ENCODE measurements at places on chromosomes 12 and 14.

DNA sequence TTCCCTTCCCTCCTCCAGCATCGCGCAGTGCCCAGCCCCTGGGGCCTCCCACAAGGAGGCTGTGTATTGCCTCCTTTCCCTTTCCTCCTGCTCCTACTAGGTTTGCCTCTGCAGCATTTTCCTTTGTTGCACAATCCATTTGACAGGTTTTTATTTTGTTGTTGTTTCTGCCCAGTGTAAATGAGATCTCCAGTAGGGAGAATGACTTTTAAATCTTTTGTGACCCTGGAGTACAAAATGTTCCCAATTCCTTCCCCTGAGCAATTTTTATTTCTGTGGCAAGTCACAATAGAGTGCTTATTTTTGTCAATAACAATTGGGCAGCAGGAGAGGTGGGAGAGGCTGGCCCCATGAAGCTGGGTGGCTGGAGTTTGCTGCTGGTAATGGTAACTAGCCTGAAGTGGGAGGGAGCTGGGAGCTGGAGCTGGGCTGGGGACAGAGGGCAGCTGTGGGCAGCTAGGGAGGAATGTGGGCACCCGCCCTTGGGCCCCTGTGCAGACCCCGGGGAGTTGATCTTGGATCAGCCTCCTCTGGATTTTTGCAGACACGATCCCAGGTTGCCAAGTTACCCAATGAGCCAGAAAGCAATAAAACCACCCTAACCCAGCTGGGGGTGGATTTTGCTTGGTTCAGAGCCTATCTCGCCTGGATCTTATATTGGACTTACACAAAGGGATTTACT is 160.1 kb downstream of the KTN1 start:
- no peak for DNase-seq

GRCh38 chr14:98114122-98114895 is 1157.7 kb downstream of the BCL11B start:
- DNase-seq: no peak

GRCh38 chr14:50801706-50802105 is 29.3 kb downstream of the NIN start:
- DNase-seq: no peak

GRCh38 chr12:52054833-52055730 is 3.8 kb downstream of the NR4A1 start:
- DNase-seq: no peak

- DNase-seq: no peak
These were observed 25.2 kb upstream of the PPFIBP1 start for GRCh38 chr12:27498761-27499160.

DNA sequence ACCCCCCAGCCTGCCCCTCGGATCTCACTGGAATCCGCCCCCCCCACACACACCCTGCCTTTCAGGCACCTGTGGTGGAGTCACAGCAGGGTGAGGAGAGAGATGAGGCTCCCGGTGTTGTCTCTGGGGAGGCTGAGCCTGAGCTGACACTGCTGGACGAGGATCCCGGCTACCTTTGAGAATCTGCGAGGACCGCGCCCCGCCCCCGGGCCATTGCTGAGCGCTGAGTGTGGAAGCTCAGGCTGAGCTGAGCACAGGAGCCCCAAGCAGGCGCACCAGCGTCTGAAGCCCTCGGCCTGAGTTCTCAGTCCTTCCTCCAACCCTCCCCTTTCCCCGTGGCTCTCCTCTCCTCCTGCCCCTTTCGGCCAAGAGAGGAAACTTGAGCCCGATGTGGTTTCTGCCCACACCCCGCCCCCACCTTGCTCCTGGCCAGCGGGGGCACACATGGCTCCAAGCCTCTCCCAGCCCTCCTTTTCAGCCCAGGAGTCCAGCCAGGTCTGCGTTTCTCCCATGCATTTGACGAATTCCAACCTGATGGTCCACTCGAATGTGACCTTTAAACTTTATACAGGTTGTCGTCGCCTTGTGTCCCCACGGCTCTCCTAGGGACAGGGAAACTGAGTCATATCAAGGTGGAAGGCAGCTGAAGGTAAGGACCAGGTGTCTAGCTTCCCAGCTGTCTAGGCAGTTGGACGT is at the start of gene NFE2:
Gene NFE2, minus strand, starts transcription at position 284 of the 696 bp plus-strand sequence. CDS start 5,767 bp downstream, outside the sequence.
- DNase-seq: no peak

GRCh38 chr12:68264158-68264855 is 10.9 kb upstream of the IL22 start:
- DNase-seq: no peak

GRCh38 chr14:77498984-77499527 is 440 bp upstream of the ISM2 start:
- DNase-seq: no peak

DNA sequence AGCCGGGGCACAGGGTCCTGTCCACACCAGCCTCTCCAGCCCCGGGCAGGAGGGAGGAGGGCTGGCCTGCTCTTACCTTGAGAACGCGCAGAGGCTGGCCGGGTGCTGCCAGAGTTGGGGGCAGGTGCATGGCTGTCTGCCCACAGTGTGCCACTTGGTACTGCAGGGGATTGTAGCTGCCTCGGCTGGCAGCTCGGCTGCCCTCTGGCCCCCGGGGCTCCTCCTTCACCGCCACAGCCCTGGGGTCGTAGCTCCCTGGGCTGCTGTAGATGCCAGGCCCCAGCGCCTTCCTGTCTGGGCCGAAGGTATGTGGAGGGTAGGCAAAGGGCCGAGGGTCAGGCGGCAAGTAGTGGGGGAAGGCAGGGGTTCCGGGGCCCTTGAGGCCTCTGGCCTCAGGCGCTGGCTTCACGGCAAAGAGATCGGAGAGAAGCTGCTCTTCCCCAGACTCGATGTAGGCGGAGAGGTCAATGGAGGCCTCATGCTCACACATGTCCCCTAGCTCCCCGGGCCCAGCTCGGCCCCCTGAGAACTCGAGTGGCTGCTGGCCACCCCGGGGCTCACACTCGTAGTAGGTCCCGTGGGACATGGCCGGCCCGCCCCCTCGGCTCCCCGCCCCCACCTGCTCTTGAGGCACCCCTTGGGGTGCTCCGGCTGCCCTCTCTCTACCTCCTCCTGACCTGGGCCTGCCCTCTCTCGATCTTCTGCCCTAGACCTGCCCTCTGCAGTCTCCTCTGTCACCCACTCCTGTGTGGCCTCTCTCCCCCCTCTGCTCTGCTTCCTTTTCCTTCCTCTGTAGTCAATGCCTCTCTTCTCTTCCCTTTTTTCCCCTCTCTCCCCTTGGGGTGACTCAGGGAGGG is at the start of gene CEBPE:
Gene CEBPE, minus strand, starts transcription at position 750 of the 857 bp plus-strand sequence. Its CDS starts 164 bp downstream, at position 586.
- DNase-seq: no peak

GRCh38 chr12:53664936-53665335 is 10.9 kb downstream of the ATP5MC2 start:
- no peak for DNase-seq

- DNase-seq: no peak
These were observed 15.4 kb downstream of the RASAL1 start for GRCh38 chr12:113119980-113120669.

DNA sequence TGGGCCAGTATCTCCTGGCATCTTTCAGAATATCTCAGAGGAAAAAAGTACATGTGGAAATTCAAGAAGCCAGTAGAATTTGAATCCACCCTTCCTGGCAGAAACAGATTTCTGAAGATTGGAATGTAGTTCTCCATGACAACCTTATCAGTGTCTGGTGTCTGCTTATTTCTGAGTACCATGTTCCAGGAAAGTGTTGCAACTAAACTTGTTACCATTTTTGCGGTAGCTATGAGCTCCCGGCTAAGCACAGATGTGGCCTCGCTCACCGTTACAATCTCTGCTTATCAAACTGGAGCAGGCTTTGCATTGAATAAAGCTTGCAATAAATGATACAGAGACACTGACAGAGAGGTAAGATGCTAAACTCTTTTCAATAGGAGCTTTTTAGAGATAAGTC is 13.0 kb upstream of the ITPR2 start:
- no peak for DNase-seq

DNA sequence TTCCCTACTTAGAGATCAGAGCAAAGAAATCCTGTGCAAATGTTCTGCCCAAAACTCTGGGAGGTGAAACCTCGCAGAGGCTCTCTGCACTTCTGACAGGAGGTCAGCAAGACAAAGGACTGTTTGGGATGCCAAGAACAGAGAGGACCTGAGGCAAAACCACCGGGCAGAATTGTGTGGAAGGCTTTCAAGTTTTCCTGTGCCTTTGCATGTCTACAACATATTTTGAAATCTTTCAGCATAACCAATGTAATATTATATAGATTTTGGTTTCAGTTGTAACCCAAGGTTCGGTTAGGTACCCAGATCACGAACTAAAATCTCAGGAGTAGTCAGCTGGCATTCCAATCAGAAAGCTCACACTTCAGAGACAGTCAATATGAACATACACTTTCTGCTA is 99.4 kb upstream of the PLEKHA5 start:
- no peak for DNase-seq

DNA sequence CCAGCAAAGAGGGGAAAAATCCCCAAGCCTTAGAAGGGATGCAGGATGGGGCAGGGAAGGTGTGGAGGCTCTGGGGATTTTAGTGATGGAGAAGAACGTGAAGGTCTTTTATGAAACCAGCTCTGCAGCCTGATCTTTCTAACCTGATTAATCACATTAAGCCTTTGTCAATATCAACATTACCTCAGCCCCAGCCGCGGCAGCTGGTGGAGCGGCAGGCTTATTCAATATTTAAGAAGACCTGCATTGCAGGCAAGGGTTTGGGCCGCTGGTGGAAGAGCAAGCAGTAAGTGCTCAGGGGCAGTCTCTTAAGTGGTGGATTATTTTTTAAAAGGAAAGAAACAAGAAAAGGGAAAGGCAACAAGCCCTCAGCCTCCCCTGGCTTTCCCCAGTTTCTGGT is 16.6 kb downstream of the RPH3A start:
- DNase-seq: no peak

DNA sequence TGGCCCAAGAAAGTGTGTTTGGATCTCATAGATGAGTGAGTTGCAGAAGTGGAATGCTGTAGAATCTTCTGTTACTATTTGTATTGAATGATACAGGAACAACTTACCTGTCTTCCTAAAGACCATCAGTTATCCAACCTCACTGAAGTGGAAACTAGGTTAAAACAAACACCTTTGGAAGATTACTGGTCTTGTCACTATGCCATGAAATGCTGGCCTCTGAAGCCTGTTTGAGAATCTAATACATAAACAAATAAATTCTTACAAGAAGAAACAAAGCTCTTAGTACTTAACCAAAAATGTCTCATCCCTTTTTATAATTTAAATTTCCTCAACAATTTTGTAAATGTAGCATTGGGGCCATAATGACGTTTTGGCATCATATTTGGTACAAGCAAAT is 155.2 kb downstream of the FBXL14 start:
- no peak for DNase-seq

GRCh38 chr14:37673439-37673838 is 78.0 kb downstream of the TTC6 start:
- DNase-seq: no peak

- DNase-seq: no peak
These were observed 435.3 kb downstream of the RAD51B start for GRCh38 chr14:68254669-68255527.

- DNase-seq: no peak
These were observed 186.6 kb upstream of the OR4E1 start for GRCh38 chr14:21860172-21860571.

DNA sequence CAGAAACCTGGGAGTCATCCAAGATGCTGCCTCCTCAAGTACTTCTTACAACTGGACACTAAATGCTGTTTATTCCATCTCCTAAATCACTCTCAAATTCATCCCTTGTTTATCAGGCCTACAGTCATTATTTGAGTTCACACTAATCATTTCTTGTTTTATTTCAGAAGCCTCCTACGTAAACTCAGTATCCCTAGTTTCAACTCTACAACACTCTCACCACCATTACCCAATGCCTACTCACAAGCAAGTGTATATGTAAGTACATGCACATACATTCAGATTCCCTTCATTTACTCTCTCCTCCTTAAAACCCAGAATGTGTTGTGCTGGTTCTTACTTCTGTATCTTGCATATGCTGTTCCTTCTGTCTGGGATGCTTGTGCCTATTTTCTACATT is 43.0 kb downstream of the DDHD1 start:
- no peak for DNase-seq

GRCh38 chr12:121371404-121371803 is 19.2 kb upstream of the ANAPC5 start:
- DNase-seq: no peak

DNA sequence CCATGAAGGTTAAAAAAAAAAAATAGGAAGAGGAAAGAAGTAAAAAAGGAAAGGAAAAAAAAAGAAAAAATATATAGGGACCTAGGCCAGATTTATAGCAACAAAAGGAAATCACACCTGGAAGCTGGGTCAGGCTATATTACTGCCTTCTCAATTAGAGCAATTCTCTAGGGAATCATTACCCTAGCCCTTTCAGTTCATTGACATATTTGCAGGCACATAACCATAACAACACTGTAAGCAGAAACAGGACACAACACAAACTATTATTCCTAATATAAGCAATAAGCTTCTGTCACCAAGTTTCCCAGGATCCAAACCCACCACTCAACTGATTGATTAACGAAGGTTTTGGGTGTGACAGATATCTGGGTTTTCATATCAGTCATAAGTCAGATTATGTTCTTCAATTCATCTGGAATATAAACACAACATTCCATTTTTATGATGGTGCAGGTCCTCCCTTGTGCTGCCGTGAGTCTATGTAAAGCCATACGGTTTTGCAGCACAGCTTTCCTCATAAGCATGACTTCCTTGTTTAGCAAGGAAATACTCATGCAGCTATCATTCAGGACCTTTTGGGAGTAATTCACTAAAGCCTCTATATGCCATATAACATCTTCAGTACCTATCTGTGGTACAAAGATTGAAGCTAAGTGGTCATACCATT is 4.2 kb downstream of the PCNX4 start:
- no peak for DNase-seq

All from stimulated activated CD4-positive, alpha-beta T cell treated with anti-CD3 and anti-CD28 coated beads, Interleukin-1b, Interleukin-23, amount 100 ng/mL, for 24 hours (primary cell).